ENCODE measurements at places on chromosomes 5 and 9.

- no peak for DNase-seq
These were observed 81.9 kb upstream of the DHFR start for GRCh38 chr5:80736730-80737129.

- DNase-seq = no peak
These were observed 18.2 kb downstream of the TMEM215 start for GRCh38 chr9:32801530-32801929.

- no peak for DNase-seq
These were observed 112.2 kb downstream of the ACTBL2 start for GRCh38 chr5:57370376-57370775.

GRCh38 chr5:132883261-132883834 is 9.9 kb downstream of the LEAP2 start:
- no peak for DNase-seq

- DNase-seq = no peak
These were observed 261.2 kb downstream of the GADD45G start for GRCh38 chr9:89865981-89866380.

GRCh38 chr5:94402096-94402495 is 216.3 kb downstream of the KIAA0825 start:
- DNase-seq = no peak

- DNase-seq = no peak
These were observed 70.8 kb upstream of the EGFLAM start for GRCh38 chr5:38187532-38187931.

DNA sequence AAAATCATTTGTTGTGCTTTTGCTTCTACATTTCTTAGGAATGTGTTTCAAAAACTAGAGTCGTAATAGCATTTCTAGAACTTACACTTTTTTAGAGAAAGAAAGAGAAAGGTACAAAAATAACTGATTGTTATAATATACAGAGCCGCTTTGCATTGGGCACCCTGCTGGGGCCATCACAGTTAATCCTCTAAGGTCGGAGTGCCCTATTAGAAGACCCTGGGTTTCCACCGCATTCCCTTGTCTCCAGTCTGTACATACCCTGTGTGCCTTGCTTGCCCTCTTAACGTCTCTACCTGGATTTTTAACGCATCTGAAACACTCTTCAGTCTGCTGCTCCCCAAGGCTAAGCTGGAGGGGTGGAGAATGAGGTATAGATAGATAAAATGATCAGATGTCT is 1.3 kb downstream of the MARVELD2 start:
- DNase-seq = no peak

- DNase-seq = no peak
These were observed 16.6 kb downstream of the STOM start for GRCh38 chr9:121353241-121354061.

DNA sequence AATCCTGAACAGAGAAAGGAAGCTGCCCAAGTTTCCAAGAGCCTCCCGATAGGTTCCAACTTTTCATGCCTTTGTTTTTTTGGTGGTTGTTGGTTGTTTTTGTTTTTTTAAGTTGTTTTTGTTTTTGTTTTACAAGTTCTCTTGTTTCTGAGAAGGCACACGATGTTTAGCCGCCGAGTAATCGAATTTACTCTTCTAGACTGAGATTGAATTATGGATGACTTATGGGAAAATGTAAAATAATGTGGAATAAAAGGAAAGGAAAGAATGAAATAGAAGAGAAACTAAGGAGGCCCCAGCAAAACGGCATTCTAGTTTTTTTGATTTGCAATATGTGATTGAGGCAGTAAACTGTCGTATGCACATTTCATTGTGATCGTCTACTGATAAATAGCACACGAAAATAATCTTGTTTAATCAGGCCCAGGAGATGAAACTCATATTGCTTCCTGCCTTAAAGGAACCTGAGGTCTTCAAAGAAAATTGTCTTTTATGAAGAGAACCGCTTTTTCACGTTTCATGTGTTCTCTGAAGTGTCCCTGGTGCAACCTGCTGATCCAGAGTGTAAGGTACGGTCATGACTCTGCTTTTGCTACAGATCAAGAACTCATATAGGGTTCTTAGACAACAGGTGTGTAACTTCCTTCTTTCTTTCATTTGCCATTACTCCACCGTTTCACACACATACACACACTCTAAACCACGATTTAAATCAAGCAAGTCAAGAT is 1.3 kb upstream of the GNAQ start:
- DNase-seq = no peak

DNA sequence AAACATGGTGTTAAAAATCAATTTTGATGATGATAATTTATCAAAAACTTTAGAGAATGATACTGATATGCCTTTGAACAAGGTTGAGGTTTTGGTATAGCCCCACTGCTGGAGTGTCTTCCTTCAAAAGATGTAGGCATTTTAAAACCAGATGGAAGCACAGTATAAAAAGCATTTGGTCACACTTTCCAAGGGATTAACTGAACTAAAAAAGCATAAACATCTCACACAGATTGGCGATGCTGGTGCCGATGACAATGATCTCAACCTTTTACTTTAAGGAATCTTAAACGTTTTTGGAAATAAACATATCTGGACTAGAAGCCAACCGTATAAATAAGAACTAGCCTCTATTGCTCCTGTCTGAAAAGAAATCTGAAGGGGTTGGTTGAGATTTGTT is 488.4 kb downstream of the ENC1 start:
- DNase-seq = no peak

GRCh38 chr5:176529741-176530141 is 7.5 kb downstream of the RNF44 start:
- no peak for DNase-seq

- DNase-seq = no peak
These were observed 17.1 kb downstream of the F2R start for GRCh38 chr5:76733049-76733417.

DNA sequence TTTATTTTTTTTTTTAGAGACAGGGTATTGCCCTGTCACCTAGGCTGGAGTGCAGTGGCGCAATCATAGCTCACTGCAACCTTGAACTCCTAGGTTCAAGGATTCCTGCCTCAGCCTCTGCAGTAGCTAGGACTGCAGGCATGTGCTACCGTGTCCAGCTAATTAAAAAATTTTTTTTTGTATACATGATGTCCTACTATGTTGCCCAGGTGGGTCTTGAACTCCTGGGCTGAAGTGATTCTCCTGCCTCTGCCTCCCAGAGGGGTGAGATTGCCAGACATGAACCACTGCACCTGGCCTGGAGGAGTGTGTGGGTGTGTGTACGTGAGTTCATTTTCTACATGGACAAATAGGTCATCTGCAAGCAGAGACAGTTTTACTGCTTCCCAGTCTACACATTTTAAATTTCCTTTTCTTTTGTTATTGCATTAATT is 33.8 kb downstream of the JMY start:
- DNase-seq = no peak

GRCh38 chr5:57745029-57745428 is 262.4 kb upstream of the ACTBL2 start:
- no peak for DNase-seq

GRCh38 chr5:117590944-117591343 is 1016.3 kb upstream of the SEMA6A start:
- DNase-seq = no peak

DNA sequence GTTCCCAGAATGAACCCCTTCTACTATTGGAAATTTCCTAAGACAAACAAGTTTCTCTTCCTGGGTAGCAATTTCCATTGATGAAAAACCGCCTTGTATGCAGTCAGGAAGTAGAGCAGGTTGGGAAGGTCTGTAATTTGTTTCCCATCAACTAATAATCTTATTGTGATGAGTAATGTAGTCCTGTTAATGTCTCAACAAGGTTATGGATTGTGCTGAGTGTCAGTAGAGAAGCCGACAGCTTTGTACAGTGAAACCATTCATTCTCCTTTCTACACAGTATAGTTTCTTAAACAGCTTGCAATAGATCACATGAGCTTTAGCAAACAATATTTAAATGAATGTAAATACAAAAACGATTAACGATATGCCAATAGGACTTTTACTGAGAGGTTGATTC is 355.4 kb upstream of the WWC1 start:
- no peak for DNase-seq

DNA sequence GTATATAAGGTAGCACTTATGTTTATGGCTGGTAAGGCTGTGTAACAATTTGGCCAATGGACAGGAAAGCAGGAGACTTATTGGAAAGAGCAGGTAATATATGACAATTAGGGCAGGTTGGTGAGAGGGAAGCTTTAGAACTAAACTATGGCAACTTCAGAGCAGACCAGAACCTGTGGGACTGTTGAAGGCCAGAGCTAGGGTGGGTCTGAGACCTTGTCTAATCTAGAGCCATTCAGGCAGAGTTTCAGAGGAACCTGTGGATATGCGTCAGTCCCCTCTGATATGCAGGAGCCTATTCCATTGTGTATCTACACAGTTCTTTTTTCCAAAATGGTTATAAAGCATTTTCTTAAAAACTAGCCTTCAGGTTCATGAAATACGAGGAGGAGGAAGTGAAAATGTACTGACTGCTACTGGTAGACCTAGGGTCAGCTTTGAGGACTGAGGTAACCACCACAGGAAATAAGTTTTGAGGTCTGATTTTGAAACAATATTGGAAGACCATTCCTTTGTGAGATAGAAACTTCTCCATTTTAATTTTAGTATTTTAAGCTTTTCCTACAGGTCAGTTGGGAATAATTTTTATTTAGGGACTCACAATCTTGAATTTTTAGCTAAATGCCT is 37.6 kb downstream of the ELL2 start:
- DNase-seq = no peak

GRCh38 chr9:125989090-125989501 is 241.9 kb downstream of the PBX3 start:
- no peak for DNase-seq

DNA sequence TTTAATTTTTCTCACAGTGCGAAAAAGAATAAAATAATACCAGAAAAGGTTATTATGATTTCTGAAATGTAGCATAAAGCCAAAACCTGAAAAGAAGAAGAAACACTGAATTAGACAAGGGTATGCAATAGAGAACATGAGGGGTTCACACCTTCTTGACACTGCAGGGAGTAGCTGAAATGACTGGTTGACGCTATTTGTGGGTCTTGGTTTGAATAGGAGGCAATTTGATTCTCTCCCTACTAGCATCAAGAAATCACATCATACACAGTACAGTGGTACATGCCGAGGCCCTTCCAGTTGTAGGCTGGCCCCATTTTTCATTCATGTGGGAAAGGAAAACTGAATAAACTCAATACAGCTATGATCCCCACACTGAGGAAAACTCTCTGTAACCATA is 68.6 kb downstream of the NR3C1 start:
- no peak for DNase-seq

DNA sequence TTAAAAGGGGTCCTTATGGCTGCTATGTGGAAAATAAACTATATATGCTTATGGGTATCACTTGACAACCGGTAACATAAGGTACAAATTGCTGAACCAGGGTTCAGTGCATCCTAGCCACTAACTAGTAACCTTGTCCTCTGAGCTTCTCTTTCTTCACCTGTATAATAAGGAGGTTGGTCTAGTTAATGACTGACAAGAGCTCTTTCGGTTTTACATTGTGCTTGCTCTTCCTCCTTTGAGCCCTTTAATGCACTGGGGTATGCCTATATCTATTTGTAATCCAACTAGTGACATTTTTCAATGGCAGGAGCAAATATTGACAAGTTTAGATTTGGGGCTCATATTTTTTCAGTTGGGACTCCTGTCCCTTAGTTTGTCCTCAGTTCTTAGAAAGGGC is 66.1 kb downstream of the NPR3 start:
- DNase-seq = no peak

DNA sequence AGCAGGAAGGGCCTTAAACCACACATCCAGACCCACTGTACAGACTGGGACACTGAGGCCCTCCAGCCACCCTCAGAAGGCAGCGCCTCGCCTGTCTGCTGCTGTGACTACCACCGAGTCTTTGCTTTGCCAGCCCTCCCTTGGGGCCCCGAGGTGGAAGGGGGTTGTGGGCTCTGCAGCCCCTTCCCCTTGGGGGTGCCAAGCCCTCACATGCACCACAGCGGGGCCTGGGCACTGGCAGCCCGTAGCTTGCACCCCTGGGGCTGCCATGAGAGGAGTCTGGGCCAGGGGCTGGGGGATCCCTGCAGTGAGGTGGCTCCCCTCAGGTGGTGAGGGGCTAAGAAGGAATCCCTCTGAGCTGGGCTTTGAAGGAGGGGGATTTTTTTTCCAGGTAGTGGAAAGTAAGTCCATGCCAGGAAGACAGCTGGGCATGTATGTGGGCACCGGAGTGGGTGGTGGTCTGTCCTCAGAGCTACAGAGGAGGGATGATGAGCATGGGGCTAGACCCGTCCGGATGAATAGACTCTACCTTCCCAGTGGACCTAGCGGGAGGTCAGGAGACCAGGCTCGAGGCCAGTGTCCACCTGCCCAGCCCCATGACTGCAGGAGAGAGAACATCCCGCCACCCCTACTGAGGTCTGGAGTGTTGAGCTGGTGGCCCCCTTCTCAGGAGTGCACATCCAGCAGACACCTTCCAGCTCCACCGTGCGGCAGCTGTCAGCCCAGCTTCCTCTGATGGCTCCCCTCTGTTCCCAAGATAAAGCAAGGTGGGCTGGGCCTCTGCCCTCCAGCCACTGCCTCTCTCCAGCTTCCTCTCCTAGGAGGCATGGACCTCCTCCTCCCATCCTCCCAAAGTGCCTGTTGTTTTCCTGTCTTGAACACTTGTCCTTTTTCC is 15.9 kb downstream of the FLT4 start:
- DNase-seq = no peak

DNA sequence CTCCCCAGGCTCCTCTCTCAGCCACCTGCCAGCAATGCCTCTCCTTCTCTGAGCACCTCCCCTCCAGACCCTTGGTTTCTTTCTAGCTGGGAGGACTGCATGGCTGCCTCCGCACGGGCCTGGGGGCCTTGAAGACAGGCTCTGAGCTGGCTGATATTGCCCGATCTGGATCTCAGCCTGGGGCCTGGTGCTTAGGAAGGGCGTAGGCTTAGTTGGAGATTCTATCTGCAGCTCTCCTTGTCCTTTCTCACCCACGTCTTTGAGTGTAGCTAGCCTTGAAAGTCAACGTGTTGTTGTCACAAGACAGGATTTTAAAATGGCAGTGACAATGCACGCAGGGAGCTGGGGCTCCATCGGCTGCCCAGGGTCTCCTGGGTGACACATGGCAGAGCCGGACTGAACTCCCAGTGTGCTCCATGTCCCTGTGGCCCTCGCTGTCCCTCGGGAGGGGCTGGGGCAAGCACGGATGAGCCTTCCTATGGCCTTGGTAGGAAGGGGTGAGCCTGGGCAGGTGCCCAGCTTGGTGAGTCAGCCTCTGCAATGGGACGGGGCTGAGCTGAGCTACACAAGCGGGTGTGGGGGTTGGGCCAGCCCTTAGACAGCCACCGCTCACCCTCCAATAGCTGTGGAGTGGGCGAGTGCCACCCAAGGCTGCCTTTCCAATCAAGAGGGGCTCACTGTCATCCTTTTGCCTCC is 9.4 kb downstream of the ADAMTSL2 start:
- DNase-seq = no peak

- DNase-seq = peak; percentile 4
These were observed 100.7 kb downstream of the SUSD1 start for GRCh38 chr9:112074250-112075008.

GRCh38 chr9:87798261-87798833 is 72.4 kb downstream of the CTSL start:
- DNase-seq = no peak
